GM12878 (cell line): ENCODE measurements at places on chromosomes 3 and 15.

- no peak for DNase-seq
Observed at GRCh38 chr15:100760357-100760903, 119.2 kb upstream of the ALDH1A3 start.

- peak; percentile 25 for DNase-seq
Observed at GRCh38 chr3:190617185-190617584, 103.3 kb downstream of the IL1RAP start.

DNA sequence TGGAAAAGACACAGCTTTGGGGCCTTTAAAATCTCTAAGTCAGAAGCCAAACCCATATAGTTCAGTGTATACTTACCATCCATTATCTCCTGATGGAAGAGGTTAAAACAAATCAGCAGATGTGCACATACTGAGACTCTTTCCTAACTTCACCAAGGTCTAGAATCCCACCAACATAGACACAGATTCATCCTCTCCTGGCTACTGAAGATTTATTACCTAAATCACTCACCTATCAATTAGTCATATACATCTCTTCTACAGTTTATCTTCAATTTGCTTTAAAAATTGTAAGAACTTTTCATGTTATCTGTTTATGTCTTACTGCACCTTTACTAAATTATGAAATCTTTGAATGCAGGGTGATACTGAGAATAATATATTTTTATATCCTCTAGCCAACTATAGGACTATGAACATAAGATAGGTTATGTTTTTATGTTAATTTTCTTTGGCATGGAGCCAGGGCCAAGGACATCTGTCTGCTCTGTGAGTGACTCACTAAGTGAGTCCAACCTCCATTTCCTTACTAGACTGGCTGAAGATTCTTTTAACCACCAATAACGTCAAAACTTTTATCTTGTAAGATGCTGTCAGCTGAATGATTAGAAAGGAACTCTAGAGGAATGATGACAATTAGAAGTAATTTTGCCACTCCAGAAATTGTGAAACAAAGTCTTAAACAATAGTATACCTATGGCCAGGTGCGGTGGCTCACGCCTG lies 397.6 kb downstream of the FOXP1 start:
- no peak for DNase-seq

DNA sequence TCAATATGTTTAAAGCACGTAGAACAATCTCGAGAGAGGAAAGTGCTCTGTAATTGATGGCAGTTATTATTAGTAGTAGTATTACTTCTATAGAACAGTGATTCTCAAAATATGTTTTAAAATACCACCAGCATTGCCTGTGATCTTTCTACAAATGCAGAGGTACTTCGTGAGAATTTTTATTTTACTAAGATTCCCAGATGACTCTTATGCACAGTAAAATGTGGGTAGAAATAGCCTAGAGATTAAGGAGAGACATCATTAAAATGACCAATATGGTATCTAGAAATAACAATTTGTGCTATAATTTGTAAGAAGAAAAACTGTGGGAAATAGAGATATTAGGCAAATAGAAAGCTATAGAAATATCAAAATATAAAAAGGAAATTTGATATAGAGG lies 157.9 kb downstream of the SUCNR1 start:
- DNase-seq: no peak

DNA sequence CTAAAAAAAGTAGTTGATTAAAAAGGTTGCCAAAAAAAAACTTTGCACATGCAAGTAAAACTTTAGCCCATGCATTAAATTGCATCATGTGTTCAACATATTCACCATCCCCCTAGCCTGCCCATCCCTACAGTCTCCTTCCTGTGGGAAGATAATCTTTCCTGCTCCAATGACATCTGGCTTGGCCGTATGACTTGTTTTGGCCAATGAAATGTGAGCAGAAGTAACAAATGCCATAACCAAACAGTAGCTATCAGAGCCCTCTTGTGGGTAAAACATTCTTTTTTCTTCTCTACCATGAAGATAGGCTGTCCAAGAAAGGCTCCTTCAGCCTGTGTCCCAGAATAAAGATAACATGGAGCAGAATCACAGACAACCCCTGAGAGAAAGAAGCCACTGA lies 15.3 kb downstream of the ERC2 start:
- no peak for DNase-seq

- no peak for DNase-seq
Observed at GRCh38 chr3:98242155-98242554, 21.9 kb upstream of the OR5H6 start.

- no peak for DNase-seq
Observed at GRCh38 chr3:127585163-127585812, 5.2 kb downstream of the TPRA1 start.

DNA sequence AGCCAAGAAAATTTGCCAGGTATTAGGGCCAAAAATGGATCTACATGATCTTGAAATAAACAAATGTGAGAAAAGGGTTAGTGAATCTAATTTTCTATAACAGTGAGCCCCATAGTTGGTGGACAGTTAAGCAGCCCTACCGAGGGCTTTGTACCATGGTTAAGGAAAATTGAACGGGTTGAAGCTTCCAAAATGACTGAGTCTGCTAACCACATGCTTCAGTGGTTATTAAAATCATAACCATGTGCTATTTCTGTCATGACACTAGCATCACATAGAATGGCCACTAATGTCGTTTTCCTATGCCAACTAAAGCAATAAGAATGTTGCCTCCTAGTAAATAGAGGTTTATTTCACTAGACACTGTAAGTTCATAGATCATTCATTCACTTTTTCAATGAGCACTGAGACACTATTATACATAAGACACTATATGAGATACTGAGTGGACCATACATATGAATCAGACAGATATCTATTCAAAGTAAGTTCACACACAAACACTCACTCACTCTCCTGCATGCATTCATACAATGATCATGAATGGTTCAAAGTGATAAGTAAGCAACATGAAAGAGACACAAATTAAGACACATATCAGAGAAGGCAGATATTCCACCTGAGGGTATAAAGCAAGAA lies 4.3 kb downstream of the SST start:
- DNase-seq: no peak

- no peak for DNase-seq
Observed at GRCh38 chr15:40270246-40270995, 12.4 kb downstream of the ANKRD63 start.

DNA sequence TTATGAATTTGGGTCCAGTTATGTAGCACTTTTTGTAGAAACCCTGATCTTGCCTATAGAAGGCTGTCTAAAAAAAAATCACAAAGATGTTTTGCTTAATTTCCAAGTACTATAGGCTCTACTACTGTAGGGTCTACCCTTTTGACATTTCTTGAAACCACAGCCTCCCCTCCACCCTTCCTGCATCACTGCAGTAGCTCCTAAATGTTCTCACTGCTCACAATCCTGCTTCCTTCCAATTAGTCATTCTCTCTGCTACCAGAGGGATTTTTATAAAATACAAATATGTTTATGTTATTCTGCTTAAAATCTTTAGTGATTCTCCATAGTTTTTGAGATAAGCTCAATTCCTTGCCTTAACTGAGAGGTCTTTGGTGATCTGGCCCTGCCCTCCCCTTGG lies 114.0 kb downstream of the CYP19A1 start:
- DNase-seq: no peak

DNA sequence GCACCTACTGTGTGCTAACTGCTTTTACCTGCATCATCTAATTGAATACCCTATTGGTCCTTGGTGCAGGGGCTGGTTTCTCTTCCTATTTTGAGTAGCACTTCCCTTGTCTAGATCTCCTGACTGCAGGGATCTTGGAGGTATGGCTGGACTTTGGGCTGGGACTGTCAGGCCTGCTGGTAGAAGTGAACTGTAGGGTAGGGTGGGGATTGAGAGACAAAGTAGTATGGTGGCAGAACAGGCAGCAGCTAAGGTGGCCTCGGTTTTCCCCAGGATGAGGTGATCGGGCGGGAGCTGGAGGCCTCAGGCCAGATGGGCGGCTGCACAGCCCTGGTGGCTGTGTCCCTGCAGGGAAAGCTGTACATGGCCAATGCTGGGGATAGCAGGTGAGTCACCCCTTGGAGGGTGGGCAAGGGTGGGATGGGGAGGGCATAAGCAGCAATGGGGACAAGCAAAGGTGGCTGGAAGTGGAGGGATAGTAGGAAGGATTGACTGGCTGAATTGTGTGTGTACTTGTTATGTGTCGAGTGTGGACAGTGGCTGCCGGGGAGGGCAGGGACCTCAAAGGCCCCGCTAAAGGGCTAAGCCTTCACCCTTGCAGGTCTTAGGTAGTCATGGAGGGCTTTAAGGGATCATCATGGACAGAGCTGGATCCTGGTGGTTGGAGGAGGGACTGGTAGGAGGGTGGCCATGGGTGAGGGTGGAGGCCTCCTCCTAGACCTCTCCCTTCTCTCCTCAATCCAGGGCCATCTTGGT lies 2.0 kb downstream of the PPM1M start:
- DNase-seq: no peak

DNA sequence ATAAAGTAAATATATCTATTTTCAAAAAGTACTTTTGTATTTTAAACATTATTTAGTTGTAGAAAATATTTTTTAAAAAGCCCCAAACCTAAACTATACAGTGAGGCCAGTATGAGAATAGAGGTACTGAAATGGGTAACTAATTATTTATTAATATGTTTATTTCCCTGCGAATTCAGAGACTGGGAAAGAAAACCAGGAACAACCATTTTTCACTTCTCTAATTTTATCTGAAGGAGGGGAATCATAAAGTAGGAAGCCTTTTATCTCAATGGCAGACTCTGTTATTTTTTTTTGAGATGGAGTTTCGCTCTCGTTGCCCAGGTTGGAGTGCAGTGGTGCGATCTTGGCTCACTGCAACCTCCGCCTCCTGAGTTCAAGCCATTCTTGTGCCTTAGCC lies 63.6 kb upstream of the TRAK1 start:
- DNase-seq: no peak

- DNase-seq: no peak
Observed at GRCh38 chr3:174285242-174285864, 573.8 kb upstream of the NAALADL2 start.

GRCh38 chr3:65861718-65862117 lies 177.0 kb downstream of the MAGI1 start:
- no peak for DNase-seq

DNA sequence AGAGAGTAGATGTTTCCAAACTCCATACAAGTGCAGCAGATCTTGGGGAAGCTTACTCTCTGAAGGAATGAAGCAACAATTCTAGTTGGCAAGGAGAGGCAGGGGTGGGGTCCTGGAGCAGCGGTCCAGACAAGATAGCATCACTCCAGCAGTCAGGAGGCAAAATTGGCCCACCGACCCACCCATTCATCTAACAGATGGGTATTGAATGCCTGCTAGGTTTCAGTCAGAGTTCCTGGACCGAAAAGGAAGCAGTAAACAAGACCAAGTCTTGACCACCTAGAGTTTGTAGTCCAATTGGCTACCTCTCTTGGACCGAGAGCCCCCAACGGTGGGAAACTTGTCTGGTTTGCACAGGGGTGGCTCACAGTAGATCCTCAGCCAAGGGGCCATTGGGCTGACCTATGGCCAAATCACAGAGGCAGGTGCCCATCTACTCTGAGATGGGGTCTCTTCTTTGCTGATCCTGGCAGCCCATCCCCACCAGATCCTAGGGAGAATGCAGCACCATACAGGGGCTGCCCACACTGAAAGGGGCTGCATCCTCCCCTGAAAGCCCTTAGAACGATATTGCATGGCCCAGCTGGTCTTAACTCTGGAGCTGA lies 74.3 kb downstream of the CORO2B start:
- DNase-seq: no peak

- no peak for DNase-seq
Observed at GRCh38 chr3:27426926-27427325, 57.3 kb downstream of the SLC4A7 start.

GRCh38 chr3:100141586-100141985 lies 27.3 kb upstream of the FILIP1L start:
- DNase-seq: no peak
